Activated T-helper 2 cell treated with anti-CD3 and anti-CD28 coated beads, Interferon-gamma antibody, Interleukin-2, Interleukin-4, amounts not matched to agents 10 μg/mL and 5 μg/mL and 100 μg/mL, durations not matched to agents 14 hours and 24 hours and 36 hours (primary cell): ENCODE measurements at places on chromosomes 3 and 15. TPM values are rescaled to one million over a fixed set of nuclear protein-coding genes. Genes with fewer than 3 reads are reported as not detected.

The ACP3 gene
- not detected in 2 replicates for total RNA-seq

The CLDN16 gene
- total RNA-seq = not detected in 2 replicates

DNA sequence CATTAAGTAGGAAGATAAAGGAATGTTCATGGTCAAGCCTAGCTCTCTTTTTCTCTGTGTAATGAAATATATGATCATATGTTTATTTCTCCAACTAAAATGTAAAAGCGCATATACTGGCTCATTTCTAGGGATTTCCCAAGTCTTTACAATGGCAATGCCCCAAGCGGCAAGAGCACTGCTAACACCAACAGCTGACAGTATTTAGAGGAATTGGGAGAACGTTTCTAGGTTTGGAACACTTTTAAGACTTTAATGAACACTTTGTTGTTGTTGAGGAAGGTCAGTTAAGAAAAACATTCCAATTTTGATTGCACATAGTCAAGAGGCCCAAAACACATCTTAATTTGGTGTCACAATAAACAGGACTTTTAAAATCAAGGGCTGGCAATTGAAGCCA lies 132.7 kb downstream of the ATP8B4 start:
- peaks cover 54% of the 10 kb centered on the region for H3K36me3 ChIP-seq
- H3K4me1 ChIP-seq = peaks cover 10% of the 10 kb centered on the region
- H3K27me3 ChIP-seq = no peaks in the 10 kb centered on the region
- H3K27ac ChIP-seq = no peak overlapping the region
- H3K4me3 ChIP-seq = no peak overlapping the region

GRCh38 chr3:171788546-171789351 lies 21.5 kb downstream of the PLD1 start:
- no peak overlapping the region for H3K4me3 ChIP-seq
- peaks cover 26% of the 10 kb centered on the region for H3K27me3 ChIP-seq
- no peak overlapping the region for H3K27ac ChIP-seq
- H3K4me1 ChIP-seq = no peaks in the 10 kb centered on the region
- no peak for DNase-seq

The CPA3 gene
- not detected in 2 replicates for total RNA-seq

- H3K27ac ChIP-seq = no peak overlapping the region
- no peaks in the 10 kb centered on the region for H3K36me3 ChIP-seq
- no peak for DNase-seq
These were observed 783.3 kb upstream of the CADM2 start for GRCh38 chr3:84175449-84175848.

DNA sequence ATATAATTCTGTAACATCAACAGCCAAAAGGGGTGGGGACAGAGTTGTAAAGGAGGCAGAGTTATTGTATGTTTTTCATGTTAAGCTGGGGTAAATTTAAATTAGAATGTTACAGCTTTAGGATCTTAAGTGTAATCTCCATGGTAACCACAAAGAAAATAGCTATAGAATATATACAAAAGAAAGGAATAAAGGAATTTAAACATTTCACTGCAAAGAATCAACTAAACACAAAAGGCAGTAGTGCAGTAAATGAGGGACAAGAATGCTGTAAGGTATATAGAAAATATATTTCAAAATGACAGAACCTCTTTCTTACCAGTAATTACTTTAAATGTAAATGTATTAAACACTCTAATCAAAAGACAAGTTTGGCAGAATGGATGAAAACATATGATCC lies 361.7 kb downstream of the SLC9A9 start:
- H3K36me3 ChIP-seq = no peaks in the 10 kb centered on the region
- no peak for DNase-seq

DNA sequence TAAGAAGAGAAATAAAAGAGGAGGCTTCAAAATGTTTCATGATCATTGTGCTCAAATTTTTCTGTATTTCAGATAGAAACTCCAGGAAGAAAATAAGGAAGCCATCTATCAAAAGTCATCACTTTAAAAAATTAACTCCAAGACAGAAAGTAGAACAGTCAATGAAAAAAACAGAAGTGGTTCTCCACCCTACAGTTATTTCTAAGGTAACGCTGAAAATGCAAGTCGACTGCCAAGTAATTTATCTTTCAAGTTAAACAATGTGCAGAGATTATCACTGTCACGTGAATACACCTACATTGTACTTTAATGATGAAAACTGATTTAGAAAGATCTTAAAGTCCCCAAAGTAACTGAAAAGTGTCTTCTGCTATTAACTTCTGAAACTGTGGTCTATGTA lies 78.5 kb upstream of the SNRPA1 start:
- no peak overlapping the region for H3K4me3 ChIP-seq
- H3K27me3 ChIP-seq = peaks cover 11% of the 10 kb centered on the region
- H3K27ac ChIP-seq = no peak overlapping the region
- no peak for DNase-seq

- H3K4me1 ChIP-seq = no peaks in the 10 kb centered on the region
- H3K27me3 ChIP-seq = no peaks in the 10 kb centered on the region
- H3K4me3 ChIP-seq = no peak overlapping the region
- no peak overlapping the region for H3K27ac ChIP-seq
These were observed 80.1 kb downstream of the EBLN2 start for GRCh38 chr3:73141525-73141924.

The GUCA1C gene
- not detected in 2 replicates for total RNA-seq

GRCh38 chr3:132626955-132627354 lies 29.9 kb downstream of the ACKR4 start:
- H3K4me3 ChIP-seq = no peak overlapping the region
- no peak overlapping the region for H3K27ac ChIP-seq
- DNase-seq = no peak
- H3K27me3 ChIP-seq = no peaks in the 10 kb centered on the region
- H3K36me3 ChIP-seq = peaks cover 35% of the 10 kb centered on the region
- peaks cover 8% of the 10 kb centered on the region for H3K4me1 ChIP-seq

DNA sequence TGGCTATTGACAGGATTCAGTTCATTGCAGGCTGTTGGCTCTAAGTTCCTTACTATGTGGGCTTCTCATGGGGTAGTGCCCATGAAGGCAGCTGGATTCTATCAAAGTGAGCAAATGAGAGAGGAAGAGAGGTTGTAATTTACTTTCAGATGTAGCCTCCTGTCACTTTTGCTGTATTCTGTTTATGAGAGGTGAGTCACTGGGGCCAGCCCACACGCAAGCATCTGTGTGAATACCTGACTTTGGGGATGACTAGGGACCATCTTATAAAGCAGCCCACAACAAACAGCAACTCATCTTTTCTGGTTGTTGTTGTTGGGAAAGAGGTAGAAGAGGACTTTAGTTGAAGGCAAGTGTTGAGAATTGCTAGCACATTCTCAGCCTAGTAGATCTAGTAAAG lies 506.3 kb upstream of the GRM7 start:
- no peak overlapping the region for H3K27ac ChIP-seq
- no peaks in the 10 kb centered on the region for H3K4me1 ChIP-seq
- no peaks in the 10 kb centered on the region for H3K27me3 ChIP-seq
- DNase-seq = no peak

The LIPH gene
- total RNA-seq = not detected in 2 replicates
